ENCODE measurements at places on chromosomes 4 and X.
A peak's percentile ranks its signal among the peaks of the same experiment; 100 is the strongest.

GRCh38 chr4:172953896-172954568, 214.6 kb upstream of the GALNT7 start:
- DNase-seq: no peak

GRCh38 chr4:1241936-1242505, 6.9 kb downstream of the CTBP1 start:
- no peak for DNase-seq

GRCh38 chrX:136228839-136229207, 22.4 kb downstream of the MAP7D3 start:
- no peak for DNase-seq

GRCh38 chr4:175280153-175280552, 362.0 kb downstream of the ADAM29 start:
- DNase-seq: no peak

DNA sequence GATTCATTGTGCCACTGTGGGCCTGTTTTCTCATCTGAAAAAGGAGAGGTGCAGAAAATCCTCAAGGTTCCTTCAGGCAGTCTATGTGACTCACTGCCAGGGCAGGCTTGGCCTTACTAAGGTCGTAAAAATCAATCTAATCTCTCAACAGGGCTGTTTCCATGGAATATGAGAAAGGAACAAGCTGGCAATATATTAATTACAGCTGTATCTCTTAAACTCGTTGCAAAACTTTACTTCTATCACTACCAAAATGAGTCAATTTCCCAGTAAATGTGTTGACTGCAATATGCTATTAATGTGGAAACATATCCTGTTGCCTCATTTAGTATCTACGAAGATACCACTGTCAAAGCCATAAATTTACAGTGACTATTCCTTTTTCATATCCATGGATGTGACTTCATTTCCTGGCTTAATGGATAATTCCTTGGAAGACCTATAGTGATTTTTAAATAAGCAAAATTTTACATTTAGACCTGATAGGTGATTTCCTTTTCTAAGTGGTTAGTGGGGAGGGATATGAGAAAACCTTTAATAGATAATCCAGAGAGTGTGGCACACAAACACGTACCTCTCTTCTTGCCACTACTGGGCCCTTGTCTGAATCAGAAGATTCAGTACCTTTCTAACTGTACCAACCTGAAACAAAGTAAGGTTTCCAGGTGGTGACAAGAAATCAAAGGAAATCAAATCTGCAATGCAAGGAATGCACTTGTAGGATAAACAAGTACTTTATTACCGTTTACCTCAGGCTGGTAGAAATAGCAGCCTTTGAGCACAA, 127.4 kb upstream of the FTHL17 start:
- no peak for DNase-seq

DNA sequence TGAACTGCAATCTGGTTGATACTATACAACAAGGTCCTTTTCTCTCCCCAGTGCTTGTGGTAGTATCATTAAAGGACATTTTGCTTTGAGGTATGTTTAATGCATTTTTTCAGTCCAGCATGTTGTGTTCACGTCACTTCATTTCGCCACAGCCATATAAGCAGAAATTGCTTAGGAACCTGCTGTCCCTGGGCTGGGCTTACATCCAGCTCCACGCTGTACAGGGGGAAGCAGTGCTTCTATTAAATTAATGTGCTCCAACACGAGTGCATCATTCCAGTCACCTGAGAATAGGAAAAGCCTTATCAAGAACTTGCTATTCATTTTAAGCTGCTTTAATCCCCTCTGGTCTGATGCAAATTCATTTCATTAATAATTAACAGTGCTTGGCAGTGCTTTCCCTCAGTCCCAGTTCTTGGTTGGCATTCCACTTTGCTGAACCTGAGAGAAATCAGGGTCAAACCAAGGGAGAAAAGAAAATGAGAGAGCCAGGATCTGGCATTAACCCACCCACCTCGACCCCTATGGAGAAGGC, 47.4 kb upstream of the PTCHD1 start:
- DNase-seq: no peak

DNA sequence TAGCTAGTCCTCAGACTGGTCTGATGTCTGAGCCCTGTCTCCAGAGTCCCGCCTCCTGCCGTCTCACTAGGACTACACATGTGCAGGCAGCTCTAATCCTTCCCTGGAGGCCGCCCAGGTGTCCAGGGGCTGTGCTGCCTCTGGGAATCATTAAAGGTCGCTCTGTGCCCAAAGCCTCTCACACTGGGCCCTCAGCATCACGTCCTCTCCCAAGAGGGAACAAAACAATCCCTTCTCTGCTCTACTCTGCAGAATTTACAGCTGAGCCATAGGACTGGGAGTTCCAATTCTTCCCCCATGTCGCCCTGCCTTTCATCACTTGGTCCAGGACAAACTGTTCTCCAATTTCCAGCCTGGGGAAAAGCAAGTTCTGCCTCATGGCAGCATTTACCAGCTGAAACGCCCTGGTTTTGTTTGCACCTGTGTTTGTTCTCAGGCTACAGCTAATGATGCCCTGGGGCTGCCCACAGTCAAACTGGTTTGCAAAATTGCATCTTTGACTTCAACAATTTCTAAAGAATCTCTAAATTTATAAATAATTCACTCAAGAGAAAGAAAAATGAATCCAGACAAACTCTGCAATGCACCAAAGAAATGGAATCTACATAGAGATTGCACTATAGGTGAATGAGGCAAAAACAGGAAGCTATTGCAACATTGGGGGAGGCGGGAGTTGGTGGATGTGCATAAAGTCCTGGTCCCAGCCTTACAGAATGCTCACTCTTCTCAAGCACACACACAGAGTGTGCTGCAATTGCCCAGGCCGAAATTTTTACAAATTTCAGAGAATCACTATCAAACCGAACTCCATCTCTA, 7.2 kb upstream of the MRFAP1 start:
- no peak for DNase-seq

- no peak for DNase-seq
Measured at GRCh38 chr4:71498002-71498401, 159.2 kb downstream of the SLC4A4 start.

DNA sequence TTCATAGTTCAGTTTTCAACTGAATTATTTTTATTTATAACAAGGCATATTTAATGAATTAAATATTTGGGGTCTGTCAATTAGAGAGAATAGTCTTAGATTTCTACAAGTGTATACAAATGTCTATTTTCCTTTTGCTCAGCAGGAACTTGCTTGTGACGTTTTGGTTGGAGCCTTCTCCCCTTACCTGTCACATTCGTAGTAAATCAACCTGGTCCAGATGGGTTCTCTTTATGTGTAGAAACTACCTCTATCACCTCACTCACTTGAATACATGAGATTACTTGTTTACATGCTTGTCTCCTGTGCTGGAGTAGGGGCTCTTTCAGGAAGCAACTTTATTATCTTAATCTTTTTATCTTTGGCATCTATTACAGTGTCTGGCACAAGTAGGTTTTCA, 938.3 kb upstream of the IGFBP7 start:
- no peak for DNase-seq

DNA sequence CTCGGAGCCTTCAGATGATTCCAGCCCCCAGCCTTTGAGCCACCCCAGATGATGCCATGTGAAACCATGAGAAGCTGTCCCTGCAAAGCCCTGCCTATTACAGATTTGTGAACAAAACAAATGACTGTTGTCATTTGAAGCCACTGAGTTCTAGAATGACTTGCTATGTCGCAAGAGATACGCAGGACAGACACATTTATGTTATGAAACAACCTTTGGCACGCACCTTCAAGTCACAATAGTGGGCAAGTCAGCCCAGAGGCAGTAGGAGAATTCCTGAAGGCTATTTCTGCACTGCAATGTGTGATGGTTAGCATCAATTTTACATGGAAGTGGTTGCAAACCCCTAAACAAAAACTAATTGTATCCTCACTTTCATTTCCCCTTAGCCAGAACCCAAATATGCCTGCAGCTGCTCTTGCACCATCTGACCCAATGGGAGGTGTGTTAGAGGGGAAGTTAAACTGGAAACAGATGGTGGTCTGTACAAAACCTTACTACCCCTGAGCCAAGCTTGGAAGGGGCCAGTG, 174.4 kb upstream of the ATP6AP2 start:
- DNase-seq: no peak

GRCh38 chrX:134685668-134686067, 27.4 kb upstream of the PLAC1 start:
- DNase-seq: no peak

DNA sequence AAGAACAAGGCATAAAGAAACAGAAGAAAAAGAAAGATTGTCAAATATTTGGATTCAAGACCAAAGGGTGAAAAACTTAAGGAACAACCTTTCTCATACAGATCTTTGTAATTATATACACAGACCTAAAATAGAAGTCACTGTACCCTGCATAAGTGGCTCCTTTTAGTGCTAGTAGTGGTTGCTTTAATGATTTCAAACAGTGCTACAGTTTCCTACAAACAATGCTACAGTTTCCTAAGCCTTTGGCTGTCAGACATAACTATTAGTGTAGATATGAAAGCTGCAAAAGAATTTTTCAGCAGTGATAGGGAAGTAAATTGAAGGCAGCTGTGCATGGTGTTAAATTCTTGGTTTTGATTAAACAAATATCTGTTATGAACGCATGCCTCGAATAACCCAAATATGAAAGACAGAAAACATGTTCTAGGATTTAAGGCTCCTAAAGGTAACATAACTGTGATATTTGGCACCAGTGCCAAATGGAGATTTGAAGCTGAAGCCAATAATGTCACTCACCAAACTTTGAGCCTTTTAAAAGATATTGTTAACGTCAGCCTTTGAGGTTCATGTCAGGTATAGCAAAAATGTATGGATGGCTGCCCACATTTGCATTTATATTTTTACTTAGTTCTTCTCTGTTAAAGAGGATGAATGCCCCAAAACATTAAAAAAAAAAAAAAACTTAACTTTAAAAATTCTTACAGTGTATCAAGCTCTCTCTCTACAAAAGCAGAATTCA, 36.6 kb downstream of the SMARCAD1 start:
- DNase-seq: no peak

- no peak for DNase-seq
Measured at GRCh38 chr4:107037199-107037584, 1.1 kb upstream of the DKK2 start.

GRCh38 chrX:147920161-147920666, 8.5 kb downstream of the FMR1 start:
- DNase-seq: no peak

DNA sequence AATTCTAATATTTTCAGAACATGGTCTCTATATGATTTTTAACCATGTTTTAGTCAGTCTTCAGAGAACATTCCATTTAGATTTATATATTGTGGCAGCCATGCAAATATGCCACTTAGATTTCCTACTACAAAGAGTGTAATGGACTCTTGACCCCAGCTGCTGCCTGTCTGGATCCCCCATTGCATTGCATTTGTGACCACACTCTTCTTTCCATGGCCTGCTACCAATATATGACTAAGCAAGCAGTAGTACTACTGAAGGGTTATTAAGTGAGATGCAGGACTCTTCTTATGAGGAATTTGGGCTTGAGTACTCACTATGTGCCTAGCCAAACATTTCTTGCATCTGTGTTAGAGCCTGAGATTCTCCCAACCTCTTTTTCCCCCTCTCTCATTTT, 306.8 kb downstream of the PDHA2 start:
- DNase-seq: no peak

GRCh38 chr4:40909363-40909876, 159.7 kb downstream of the NSUN7 start:
- no peak for DNase-seq

- no peak for DNase-seq
Measured at GRCh38 chr4:88802138-88802537, 104.5 kb upstream of the NAP1L5 start.

DNA sequence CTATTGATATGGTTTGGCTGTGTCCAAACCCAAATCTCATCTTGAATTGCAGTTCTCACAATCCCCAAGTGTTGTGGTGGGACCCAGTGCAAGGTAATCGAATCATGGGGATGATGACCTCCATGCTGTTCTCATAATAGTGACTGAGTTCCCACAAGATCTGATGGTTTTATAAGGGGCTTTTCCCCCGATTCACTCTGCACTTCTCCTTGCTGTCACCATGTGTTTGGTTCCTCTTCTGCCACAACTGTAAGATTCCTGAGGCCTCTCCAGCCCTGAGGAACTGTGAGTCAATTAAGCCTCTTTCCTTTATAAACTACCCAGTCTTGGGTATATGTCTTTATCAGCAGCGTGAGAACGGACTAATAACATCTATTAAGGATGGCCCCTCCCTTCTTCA, 68.8 kb downstream of the FBXW7 start:
- DNase-seq: no peak

DNA sequence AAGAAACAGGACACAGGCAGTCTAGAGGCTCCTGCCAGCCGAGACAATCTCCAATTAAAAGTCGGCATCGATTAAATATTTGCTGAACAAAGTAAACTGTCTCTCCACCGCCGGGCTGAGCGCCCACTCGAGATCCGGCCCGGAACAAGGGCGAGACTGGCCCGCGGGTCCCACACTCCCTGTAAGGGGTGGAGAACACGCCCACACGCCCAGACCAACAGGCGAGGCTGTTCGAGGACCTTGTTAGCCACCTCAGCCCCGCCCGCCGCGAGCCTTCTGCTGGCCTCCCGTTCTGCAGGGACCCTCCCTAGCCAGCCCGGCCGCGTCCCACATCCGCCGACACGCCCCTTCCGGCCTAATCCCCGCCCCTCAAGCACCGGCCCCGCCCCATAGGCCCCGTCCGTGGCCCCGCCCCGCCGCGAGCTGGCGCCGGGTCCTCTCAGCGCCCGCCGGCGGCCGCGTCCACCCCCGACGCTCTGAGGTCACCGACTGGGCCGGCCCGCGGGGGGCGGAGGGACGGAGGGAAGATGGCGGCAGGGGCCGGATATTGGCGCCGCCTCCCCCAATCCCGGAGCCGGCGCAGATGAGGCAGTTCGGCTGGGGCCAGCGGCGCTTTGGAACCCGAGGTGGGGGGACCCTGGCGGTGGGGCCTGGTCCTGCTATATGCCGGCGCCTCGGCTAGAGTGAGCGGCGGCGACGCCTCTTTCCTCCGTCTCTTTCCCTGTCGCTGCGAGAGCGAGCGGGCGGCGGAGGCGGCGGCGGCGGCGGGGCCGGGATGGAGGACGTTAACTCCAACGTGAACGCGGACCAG, at the start of gene SLAIN2:
Gene SLAIN2 (plus strand): TSS at position 565 of the 811 bp plus-strand sequence. CDS start 211 bp downstream, at position 776.
- peak; percentile 100 for DNase-seq

GRCh38 chr4:113008716-113009115, 40.7 kb upstream of the ANK2 start:
- DNase-seq: no peak

DNA sequence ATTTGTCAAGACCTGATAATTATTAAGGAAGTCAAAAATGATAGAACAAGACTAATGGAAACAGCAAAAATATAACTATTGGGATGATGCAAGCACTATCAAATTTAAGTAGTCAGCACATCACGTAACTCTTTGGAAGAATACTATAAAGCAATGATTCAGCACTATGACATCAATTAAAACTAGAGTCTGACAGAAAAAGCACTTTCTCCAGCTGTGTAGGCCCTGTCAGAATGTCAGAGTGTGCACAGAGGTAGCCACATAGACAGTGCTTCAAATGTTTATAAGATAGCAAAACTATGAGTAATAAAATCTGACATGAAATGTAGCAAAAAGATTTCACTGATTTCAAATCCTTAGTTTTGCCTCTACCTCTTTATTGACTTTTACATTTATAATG, 1226.6 kb upstream of the ADGRL3 start:
- DNase-seq: no peak

Measured in stimulated activated CD8-positive, alpha-beta memory T cell treated with anti-CD3 and anti-CD28 coated beads, Interleukin-7, amount 100 ng/mL, for 1 hour (primary cell).